ENCODE measurements at places on chromosomes 3 and 15.

DNA sequence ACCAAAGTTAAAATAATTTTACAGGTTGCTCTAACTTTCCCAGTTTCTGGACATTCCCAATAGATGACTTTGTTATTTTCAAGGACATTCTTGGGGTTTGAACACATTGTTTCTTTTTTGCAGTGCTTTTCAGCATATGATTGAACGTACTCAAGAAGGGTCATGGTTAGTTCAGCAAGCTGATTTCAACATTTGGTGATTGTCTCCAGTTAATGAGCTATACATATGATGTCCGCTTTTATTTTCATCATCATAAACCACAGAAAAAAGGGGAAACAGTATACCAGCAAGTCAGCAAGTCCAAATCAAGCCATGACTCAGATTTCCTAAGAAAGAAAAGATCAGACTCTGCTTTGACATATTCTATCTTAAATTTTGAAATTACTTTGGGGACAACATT, 69.4 kb downstream of the B3GALNT1 start:
- no peak for DNase-seq

DNA sequence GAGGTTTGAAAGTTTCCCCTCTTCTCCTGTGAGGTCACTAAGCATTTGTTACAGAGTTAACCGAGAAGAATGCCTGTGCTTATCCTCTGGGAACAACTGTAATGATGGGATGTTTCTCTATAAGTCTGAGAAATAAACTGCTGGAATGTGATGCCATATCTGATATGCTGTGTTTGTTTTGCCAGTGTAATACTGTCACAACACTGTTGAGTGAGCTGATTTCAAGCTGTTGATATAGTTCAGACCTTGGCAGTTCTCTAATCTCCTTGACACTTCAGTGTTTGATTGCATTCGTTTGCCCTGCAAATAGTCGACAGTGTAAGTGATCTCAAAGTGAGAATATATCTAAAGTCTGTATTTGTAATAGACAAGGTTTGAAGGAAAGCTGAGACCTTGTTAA, 73.3 kb downstream of the PTPRG start:
- no peak for DNase-seq

DNA sequence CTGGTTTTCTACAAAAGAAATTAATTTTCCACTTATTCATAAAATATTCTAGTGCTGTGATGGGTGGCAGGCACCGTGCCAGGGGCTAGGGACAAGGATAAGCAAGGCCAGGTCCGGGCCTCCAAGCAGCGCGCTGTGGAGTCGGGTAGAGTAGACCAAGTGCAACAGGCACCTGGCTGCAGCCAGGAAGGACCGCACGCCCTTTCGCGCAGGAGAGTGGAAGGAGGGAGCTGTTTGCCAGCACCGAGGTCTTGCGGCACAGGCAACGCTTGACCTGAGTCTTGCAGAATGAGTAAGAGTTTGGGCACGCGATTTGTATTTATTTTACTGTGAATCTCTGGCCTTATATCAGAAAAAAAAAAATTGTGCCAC, at the start of gene CASR:
CASR (plus strand) TSS at position 148 of the 372 bp plus-strand sequence. CDS start 70,522 bp downstream, outside the sequence.
- DNase-seq: no peak

GRCh38 chr3:28564211-28564610, 215.6 kb upstream of the AZI2 start:
- no peak for DNase-seq

- DNase-seq: no peak
These were observed 272.8 kb upstream of the TTC14 start for GRCh38 chr3:180329187-180329586.

DNA sequence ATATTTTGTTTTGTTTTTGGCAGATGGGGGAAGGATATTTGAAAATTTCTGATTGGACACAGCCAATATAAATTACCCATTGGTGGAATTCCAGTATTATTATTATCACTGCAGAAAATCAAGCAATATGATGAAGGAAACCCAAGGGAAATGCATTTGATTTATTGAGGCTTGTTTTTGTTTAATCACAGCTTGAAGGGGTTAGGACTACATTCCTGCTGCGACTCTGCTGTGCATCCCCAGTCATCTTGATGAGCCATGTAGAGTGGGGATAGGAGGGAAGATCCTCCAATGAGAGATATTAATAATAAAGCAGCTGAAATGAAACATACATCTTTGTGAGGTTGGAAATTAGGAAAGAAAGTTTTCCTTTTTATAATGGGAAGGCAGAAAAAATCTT, 208.6 kb downstream of the GAP43 start:
- DNase-seq: no peak
